NCI-H1930 (cell line): ENCODE measurements at places on chromosomes 6 and 20.
A peak's percentile ranks its signal among the peaks of the same experiment; 100 is the strongest.

DNA sequence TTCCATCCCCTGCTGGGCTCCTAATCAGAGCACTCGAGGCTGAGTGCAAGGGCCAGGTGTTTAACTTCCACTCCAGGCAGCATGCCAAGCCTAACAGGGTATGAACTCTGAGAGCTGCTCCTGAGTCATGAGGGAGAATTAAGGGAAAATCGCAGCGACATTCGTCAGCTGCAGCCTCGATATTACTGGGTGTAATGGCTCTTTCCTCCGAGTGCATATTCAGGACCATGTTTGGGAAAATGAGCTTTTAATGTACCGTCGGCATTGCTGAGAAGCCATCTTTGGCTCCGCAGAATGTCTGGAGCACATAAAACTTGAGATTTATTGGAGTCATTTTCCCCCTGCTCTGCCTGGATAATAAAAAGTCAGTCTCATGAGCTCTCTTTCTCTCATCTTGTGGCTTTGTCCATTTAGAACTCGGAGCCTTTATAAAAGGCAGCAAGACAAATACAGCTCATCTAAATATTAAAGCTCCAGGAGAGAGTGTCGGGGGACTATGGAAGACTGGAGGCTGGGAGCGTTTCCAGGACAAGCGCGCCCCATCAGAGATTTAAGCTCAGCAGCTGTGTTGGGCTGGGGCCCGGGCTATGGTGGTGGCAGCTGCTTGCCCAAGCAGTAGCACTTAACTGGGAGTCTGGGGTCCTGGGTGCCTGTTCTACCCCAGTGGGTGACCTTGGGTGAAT is 103.7 kb downstream of the TOX2 start:
- DNase-seq = peak; percentile 40

DNA sequence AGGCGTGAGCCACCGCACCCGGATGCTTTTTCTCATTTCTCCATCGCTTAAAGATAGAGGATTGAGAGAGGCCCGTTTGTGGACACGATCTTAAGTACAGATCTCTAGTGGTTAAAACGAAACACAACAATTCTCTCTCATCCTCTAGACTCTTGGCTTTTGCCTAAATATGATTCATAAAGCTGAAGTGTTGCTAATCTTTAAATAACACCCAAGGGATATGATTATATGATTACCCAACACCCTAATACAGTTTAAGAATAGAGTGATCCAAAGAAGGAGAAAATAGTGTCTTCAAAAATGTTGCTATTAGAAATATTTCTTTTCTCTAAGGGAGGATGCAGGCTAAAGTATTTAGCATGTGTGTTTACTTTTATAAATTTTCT is 50.4 kb downstream of the MTHFD1L start:
- DNase-seq = no peak

- no peak for DNase-seq
Observed at GRCh38 chr6:154874773-154875592, 120.1 kb upstream of the TIAM2 start.

- no peak for DNase-seq
Observed at GRCh38 chr6:2192976-2193375, 52.4 kb downstream of the GMDS start.

DNA sequence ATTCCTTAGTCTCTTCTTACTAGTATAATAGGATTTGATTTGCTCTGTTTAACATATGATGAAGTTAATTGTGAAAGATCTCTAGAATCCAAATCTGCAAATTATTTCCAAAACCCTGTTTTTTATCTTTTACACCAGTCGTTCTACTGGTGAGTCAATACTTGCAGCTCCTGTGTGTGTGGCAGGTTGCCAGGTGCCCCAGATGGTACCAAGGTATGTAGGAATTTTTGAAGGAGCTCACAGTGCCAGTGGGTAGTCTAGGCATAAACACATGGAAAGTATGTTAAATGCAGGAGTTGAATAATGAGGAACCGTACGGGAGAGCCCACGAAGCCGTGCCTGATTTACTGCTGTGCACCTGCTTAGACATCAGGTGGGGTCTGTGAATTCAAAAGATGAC is 192.2 kb downstream of the FARS2 start:
- DNase-seq = no peak

DNA sequence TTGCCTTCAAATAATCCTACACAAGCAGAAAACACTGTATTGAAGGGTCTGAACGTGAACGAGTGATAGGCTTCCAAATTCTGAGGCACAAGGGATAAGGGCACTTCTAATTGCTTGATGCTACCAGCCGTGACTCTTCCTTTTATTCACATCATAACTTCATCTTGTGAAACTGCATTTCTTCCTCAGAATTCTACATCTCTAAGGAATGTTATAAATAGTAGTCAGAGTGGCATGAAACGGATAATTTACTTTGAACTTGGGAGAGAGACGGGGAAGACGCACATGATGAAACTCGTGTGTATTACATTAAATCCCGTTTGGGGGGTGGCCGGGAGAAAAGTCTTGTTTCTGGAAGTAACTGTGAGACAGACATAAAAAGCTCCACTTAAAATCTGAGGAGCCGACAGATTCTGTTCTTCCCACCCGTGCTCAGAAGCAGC is 754 bp downstream of the HDDC2 start:
- no peak for DNase-seq

DNA sequence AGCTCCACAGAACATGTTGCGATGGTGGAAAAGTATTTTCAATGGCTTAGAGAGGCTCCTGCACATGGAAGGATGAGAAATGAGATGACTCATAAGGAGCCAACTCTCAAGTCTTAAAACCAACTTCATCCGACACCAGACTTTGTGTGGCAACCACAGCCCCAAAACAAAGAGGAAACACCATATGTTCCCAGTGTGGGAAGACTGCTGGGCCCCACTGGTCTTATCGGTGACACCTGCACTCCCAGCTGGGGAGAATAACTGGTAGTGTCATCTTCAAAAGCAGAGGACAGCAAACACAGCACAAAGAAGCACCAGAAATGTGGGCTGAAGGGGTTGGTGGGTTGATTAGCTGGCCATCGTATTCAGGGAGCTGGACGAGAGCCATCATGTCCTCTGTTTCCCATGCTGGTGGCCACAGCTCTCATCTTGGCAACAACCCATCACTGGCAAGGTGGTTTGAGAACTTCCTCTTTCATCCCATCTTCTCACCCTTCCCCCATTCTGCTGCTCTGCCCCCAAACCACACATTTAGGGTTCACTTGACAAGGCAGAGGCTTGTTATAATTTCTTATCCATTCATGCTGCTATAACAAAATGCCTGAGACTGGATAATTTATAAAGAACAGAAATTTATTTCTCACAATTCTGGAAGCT is 46.0 kb upstream of the TASP1 start:
- DNase-seq = no peak

DNA sequence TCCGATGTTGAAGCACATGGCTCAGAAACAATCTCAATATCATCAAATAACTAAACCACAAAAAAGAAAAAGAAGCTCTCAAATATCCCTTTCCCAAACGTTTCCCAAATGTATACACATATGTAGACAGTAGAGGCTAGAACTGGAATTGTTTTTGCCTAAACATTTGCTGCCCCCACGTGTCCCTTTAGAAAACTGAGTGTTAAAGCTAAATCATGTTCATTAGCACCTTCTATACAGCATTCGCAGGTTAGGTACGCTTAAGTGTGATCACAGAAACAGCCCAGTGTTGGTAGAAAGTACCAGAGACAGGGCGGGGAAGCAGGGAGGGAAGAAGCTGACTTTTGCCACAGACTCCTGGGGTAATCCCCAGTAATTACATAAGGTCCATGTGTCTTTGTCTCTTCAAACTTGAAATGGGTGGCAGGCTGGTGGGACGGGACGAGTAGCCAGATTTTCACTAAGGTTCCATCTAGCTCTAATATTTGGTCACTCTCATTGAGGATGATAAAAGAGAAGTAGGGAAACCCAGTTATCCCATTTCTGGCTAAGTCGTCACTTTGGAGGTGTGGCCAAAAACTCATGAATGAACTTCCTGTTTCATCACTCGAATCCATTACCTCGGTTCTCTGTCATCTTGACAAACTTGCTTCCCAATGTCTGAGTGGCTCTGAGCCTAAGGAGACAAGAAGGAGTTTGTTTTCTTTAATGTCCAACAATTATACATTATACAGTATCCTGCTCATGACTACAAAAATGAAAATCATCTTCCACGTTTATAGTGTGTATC is 15.0 kb upstream of the TFAP2A start:
- no peak for DNase-seq

GRCh38 chr20:54347166-54347833 is 128.1 kb upstream of the DOK5 start:
- DNase-seq = no peak

DNA sequence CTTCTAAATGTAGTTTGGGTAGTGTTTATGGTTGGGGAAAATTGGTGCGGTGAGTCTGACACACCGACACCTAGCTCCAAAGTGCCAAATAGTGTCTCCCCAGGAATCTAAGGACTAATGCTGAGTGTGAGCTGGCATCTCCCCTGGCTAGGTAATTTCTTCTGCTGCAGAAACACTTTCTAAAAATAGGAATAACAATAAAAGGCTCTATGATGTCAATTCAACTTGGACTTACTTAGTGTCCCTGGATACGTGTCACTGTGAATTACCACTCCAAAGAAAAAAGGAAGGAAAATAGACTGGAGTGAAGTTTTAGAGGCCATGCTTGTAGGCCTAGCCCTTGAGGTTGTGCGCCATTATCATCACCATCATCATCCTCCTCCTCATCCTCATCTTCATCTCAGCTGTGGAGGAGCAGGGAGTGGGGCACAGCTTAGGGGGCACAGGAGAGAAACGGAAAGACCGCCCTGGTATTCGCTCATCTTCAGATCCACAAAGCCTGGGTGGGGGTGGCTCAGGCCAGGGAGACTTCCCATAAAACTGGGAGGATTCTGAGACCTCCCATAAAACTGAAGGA is 89.6 kb downstream of the TBC1D7 start:
- no peak for DNase-seq

DNA sequence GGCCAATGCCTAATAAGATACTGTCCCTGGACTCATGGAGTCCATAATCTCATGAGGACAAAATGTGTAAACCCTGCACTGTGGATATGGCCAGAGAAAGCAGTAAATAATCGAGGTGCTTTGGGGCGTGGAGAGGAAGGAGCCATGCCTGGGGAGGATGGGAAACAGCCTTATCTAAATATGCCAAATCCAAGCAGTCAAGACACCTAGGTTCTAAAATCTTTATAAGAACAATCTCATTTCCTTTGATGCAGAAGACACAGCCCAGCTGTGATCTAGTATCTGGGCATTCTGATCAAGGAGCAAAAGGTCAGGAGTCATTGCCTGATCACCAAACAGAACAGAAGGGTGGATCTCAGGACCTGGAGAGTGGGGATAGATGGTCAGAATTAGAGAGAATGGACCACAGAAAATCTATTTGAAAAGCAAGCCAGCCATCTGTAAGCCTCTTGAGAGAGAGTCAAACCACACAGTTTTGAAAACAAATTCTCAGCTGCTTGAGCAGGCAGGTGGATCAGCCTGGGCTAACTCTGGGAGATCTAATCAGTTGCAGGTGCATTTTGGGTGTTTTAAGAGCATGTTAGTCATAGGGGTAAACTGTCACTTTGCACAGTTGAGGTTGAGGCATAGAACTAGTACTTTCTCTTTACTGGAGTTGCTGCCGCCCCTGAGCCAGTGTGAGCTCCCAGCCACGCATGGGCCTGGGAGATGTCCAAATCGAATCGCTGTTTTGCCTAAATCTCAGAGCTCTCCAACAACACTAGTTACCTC is 130.8 kb upstream of the TNFAIP3 start:
- no peak for DNase-seq

GRCh38 chr6:73669005-73669404 is 15.2 kb upstream of the SLC17A5 start:
- DNase-seq = no peak

DNA sequence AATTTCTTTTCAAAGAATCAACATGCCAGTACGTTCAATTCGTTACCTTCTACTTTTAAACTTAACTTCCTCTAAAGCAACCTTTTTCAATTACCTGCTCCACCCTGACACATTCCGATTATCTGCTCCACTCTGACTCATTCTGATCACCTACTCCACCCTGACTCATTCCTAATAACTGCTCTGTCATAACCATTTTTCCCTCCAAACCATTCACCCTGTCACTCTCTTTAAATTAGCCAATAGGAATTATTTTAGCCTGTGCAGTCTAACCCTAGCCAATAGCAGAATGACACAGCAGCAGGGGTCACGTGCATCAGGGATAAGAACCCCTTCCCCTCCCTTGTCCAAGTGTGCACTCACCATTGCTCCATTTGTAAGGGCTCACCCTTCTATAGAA is 557.4 kb upstream of the EYS start:
- no peak for DNase-seq

- peak; percentile 96 for DNase-seq
Observed at GRCh38 chr6:20868397-20869096, 334.3 kb downstream of the CDKAL1 start.

GRCh38 chr6:32491700-32492099 is 38.4 kb downstream of the HLA-DRB5 start:
- no peak for DNase-seq

DNA sequence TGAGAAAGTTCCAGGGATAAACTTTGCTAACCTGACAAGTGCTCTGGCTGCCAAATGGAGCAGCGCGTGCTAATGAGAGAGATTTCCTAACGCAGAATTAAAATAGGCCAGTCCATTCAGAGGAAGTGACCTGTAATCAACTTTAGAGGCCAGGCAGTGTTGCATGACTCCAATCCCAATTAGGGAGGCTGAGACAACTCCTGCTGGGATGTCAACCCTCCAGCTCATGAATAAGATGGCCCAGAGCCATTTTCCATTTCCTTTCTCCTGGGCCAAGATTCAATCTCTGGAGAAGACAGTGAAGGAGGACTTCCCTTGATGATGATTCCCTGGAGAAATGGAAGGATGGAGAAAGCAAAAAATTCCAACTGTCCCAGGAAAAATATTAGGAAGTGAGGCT is 241.5 kb upstream of the RNF24 start:
- DNase-seq = no peak

- DNase-seq = no peak
Observed at GRCh38 chr6:26044140-26045064, 42.8 kb upstream of the HFE start.
